ENCODE measurements at places on chromosomes 11 and 22.

DNA sequence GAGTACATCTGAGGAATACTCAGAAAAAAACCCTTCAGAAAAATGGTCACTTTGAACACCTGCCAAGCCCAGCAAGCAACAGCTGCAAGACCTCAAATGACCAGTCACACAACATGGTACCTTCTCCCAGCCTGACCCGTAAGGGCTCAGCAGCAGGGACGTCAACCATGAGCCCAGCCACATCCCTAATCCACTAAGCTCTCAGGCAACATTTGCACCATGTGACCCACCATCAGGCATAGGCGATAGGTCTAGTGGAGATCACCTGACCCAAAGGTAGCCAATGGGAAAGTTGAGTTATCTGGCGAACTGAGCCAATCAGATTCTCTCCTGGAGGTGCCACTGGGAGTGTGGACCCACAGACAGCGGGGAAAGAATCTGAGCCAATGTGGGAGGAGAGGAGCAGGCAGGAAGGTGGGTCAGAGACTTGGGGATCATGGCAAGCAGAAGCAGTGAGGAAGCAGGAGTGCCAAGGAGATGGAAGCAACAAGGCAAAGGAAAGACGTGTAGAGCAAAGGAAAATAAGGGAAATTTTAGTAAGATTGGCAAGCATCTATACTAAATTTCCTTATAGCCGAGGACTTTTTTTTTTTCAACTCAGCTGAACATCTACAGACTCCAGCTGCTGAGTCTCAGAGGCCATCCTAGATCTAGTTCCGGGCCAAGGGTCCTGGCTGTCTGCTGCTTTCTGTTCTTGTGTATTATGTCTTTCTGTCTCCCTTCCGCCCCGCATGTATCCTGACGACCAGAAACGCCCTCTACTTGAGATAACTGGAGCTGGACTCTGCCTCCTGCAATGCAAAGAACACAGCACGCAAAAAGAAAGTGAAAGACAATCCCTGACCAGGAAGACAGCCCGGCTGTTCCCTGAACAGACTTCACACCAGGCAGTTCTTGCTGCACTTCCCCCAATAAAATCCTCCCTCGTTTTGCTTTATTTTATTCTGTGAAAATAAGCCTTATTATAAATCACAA, 11.0 kb upstream of the PLAAT2 start:
- DNase-seq, result peak; percentile 67

- DNase-seq, result no peak
Observed at GRCh38 chr22:29861672-29862297, 21.2 kb upstream of the MTMR3 start.

GRCh38 chr22:20644071-20644642, 129.8 kb upstream of the SERPIND1 start:
- DNase-seq, result no peak

- DNase-seq, result no peak
Observed at GRCh38 chr22:32849501-32849900, 48.0 kb downstream of the TIMP3 start.

DNA sequence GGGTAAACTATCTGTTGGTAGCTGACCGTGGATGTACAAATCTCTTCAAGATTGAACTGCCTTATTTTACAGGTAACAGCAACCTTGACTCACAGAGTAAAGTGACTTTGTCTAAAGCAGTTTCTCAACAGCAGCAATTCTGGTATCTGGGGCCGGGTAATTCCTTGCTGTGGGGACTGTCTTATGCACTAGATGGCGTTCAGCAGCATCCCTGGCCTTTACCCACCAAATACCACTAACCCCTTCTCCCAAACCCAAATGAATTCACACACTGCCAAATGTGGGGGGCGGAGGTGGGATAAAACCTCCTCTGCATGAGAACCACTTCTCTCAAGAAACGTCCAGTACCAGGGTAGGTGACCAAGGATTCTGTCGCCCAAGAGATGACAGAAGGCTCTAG, 1.7 kb upstream of the INCENP start:
- no peak for DNase-seq

- DNase-seq, result no peak
Observed at GRCh38 chr22:20312396-20313191, 7.3 kb downstream of the DGCR6L start.

DNA sequence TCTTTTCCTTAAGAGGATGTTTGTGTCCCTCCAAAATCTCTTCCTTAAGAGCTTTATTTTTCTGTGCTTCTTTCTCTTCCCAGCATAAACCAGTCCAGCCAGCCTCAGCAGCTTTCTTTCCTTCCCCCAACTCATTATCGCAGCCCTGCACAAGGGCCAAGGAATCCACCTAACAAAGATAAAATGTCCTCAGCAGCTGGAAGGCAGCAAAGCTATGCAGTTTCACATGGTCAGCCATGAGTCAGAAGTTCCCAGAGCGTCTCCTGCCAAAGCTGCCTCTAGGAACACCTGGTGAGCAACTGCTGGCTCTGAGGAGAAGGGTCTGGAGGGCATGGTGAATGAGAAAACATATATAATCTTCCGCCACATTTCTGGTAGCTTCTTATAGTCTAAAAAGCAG, 45.3 kb upstream of the HMGXB4 start:
- DNase-seq, result no peak

DNA sequence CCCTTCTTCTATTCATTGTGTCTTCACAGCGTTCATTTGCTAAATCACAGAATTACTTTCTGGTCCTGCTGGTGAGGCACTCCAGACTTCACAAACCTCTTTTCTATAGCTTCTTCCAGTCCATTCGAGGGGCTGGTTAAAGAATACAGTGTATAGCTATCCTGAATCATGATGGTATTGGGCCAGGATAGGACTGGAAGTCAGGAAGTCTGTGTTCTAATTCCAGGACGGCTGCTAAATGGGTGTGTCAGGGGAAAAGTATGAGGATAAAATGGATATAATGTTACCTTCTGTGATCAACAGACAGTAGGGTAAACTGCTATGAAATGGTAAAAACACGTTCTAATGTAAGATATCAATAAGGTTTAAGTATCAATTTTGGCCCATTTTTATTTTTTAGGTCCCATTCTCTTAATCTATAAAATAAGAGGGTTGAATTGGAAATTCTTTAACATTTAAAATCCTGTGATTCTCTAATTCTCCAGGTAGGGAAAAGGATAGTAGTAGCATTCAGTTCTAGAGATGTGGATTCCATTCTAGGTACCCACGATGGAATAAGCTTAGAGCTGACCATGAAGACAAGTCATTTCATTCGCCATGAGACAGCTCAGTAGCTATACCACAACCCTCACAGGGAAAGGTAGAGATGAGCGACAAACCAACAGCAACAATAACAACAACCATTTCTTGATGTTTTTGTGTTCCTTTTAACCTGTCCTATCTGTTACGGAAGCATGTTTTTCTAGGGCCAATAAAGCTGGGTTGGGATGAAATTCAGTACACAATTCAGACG, 96.1 kb downstream of the SLC1A2 start:
- no peak for DNase-seq

DNA sequence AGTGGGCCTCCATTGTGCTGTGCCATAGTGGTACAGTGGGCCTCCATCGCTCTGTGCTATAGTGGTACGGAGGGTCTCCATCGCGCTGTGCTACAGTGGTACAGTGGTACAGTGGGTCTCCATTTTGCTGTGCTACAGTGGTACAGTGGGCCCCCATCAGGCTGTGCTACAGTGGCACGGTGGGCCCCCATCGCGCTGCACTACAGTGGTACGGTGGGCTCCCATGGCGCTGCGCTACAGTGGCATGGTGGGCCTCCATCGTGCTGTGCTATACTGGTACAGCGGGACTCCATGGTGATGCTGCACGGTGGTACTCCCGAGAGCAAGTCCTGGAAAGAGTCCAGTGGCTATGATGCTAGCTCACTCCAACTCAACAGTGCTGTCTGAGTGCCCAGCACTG, 51.8 kb downstream of the SCUBE1 start:
- DNase-seq, result no peak

DNA sequence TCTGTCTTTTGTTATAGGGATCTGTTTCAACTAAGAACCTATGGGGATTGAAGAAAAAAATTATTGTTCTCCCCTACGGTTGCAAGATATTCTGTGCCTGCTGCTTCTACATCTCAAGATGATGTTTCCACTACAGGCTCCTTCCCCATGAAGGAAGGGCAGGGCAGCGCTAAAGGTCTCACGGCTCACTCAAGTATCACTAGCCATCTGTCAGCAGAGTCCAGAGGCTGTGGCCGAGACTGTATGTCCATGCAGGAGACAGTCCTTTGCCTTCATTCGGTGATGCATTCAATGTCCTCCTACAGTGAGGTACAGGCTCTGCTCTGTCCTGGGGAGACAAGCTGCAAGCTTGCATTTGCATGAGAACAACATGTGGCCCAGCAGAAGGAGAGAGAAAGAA, 518.0 kb downstream of the OPCML start:
- DNase-seq, result no peak

DNA sequence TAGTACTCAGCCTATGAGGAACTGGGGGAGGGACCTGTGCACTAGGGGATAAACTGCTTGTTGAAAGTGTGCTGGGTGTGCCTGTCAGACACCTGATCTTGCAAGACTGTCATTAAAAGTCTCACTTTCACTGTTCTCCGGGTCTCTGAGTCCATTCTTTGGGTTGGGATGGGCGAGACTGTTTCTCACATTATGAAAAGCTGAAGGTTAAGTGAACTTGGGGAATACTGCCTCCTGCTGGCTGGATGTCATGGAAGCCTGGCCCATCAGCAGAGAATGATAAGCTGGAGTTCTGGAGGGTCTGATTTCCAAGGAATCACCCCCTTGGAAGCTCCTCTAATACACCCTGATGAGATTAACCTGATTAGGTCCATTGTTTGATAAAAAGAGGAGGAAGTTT, 9.0 kb upstream of the VPREB1 start:
- peak; percentile 51 for DNase-seq

DNA sequence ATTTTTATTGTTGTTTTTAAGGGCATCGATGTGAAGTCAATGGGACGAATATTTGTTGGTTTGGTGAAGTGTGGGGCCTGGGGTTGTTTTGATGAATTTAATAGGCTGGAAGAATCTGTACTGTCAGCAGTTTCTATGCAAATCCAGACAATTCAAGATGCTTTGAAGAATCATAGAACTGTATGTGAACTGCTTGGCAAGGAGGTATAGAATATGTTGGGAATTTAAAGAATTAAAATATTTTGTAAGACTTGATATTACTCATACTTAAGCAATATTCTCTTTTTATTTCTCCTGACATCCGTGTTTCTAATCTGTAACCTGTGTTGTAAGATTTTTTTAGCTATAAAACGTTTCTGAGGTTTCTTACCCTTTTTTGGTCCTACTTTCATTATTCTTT, 61.6 kb downstream of the DYNC2H1 start:
- no peak for DNase-seq

- no peak for DNase-seq
Observed at GRCh38 chr22:48234011-48234410, 1471.6 kb downstream of the TBC1D22A start.

DNA sequence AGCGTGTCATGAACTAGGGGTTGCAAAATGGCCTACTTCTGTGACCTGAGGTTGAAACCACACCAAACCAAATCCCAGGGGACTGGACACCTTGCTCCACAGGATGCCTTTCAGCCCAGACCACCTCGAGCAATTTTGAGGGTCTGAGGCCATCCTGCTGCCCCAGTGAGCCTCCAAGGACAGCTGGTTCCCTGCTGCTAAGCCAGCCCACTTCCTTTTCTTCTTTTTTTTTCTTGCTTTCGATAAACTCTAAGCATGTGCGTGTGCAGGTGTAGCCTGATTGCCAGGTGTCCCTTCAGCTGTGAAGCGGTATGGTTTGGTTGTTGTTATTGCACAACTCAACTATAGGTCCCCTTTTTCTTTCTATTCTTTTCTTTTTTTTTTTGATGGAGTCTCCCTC, 2.7 kb downstream of the CRYBB1 start:
- no peak for DNase-seq

DNA sequence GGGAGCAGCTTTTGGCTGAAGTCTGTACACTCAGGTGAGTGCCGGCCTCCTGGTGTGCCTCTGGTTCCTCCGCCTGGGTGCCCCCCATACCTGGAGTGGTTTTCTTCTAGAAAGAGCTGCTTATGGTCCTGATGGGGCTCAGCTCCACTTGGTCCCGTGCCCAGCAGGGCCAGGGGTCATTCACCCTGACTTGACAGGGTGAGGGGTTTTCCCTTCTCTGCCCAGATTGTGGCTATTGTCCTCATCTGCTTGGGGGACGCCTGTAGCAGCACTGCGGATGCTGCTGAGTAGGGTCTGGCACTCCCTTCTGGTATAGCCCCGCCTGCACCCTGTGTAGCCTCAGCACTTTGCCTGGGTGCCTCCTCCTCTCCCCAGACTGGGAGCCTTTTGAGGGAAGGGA, 8.2 kb downstream of the OMP start:
- DNase-seq, result no peak

DNA sequence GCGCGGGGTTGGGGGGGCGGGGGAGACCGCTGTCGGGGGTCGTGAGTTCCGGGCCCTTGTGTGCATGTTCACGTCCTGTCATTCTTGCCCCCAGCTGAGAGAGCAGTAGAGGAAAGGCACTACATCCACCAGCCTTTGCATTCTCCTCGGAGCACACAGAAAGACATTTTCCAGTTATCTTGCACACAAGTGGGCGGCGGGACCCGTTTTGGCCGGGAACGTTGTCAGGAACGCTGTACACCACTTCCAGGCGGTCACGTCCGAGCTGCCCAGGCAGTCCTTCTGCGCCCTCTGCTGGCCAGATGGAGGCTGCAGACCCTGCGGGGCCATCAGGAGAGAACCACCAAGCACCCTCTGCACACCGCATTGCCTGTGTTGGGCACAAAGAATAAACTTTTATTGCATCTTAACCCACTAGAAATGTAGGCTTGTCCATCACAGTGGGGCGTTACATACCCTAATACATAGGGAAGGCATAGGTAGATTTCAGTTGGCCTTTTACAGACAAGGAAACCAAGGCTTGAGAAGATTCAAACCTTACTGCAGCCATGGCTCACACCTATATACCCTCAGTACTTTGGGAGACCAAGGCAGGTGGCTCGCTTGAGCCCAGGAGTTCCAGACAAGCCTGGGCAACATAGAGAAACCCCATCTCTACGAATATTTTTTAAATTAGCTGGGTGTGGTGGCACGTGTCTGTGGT, 2.8 kb upstream of the CDKN1C start:
- DNase-seq, result peak; percentile 87

DNA sequence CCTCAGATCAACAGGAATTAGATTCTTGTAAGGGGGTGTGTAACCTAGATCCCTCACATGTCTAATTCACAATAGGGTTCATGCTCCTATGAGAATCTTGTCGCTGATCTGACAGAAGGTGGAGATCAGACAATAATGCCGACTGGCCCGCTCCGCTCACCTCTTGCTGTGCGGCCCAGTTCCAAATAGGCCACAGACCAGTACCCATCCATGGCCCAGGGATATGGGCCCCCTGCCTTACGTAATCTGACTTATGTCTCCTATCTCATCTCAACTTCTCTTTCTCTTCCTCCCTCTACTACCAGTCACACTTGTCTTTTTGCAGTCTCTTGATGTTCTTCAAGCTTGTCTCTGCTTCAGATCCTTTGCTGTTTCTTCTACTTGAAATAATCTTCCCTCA, 70.0 kb downstream of the CWF19L2 start:
- no peak for DNase-seq

GRCh38 chr11:15309296-15309695, 194.6 kb downstream of the INSC start:
- DNase-seq, result no peak

- DNase-seq, result no peak
Observed at GRCh38 chr11:76771446-76772099, 11.6 kb upstream of the TSKU start.
